Endothelial cell of umbilical vein (primary cell): ENCODE measurements at places on chromosomes 12 and 14. TPM values are rescaled to one million over a fixed set of nuclear protein-coding genes. Genes with fewer than 3 reads are reported as not detected.

The BDKRB1 gene
- not detected in 2 replicates for polyA plus RNA-seq

The ENDOU gene
- not detected in 2 replicates for polyA plus RNA-seq

- DNase-seq: no peak
Measured at GRCh38 chr12:131507094-131507493, 203.8 kb upstream of the SFSWAP start.

The TEAD4 gene
- 34.4 and 38.4 TPM in 2 replicates for polyA plus RNA-seq

GRCh38 chr12:112573141-112573540 is 154.4 kb downstream of the PTPN11 start:
- no peak for DNase-seq
